ENCODE measurements at places on chromosomes 2 and 18. TPM values are rescaled to one million over a fixed set of nuclear protein-coding genes. Genes with fewer than 3 reads are reported as not detected.

- H3K36me3 ChIP-seq, result no peaks in the 10 kb centered on the region
- H3K27me3 ChIP-seq, result no peaks in the 10 kb centered on the region
- peak; percentile 49 for DNase-seq
- no peak overlapping the region for H3K4me3 ChIP-seq
- no peak overlapping the region for H3K27ac ChIP-seq
Observed at GRCh38 chr2:75310876-75311275, 111.6 kb upstream of the TACR1 start.

GRCh38 chr18:51433296-51433695 is 235.8 kb upstream of the MEX3C start:
- DNase-seq, result no peak
- H3K4me3 ChIP-seq, result no peak overlapping the region
- H3K4me1 ChIP-seq, result no peaks in the 10 kb centered on the region
- no peak overlapping the region for H3K27ac ChIP-seq
- H3K27me3 ChIP-seq, result no peaks in the 10 kb centered on the region
- H3K36me3 ChIP-seq, result no peaks in the 10 kb centered on the region

DNA sequence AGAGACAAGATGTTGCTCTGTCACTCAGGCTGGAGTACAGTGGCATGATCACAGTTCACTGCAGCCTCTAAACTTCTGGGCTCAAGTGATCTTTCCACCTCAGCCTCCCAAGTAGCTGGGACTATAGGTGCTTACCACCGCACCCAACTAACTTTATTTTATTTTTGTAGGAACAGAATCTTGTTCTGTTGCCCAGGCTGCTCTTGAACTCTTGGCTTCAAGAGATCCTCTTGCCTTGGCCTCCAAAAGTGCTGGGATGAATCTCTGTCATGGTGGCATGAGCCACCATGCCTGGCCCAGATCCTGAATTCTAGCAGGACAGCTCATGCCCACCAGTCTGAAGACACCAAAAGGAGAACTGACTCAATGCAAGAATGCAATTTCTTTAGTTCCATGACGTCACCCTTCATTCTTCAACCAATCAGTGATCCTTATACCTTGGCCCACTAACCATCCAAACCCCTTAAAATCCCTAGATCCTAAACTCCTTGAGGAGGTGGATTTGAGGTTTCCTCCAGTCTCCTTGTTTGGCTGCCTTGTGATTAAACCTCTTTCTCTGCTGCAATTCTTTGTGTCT is 25.6 kb upstream of the CXXC1 start:
- no peaks in the 10 kb centered on the region for H3K36me3 ChIP-seq
- no peaks in the 10 kb centered on the region for H3K4me1 ChIP-seq
- peak; percentile 18 for DNase-seq
- no peak overlapping the region for H3K4me3 ChIP-seq

- no peaks in the 10 kb centered on the region for H3K36me3 ChIP-seq
- no peak overlapping the region for H3K27ac ChIP-seq
- DNase-seq, result no peak
- H3K4me1 ChIP-seq, result peaks cover 11% of the 10 kb centered on the region
- no peaks in the 10 kb centered on the region for H3K27me3 ChIP-seq
Observed at GRCh38 chr2:201242571-201243277, 17.6 kb upstream of the CASP8 start.

The SERPINB12 gene
- not detected for polyA plus RNA-seq

GRCh38 chr18:35592298-35592697 is 10.8 kb downstream of the GALNT1 start:
- no peaks in the 10 kb centered on the region for H3K27me3 ChIP-seq
- DNase-seq, result no peak
- H3K27ac ChIP-seq, result no peak overlapping the region
- no peak overlapping the region for H3K4me3 ChIP-seq
- no peaks in the 10 kb centered on the region for H3K4me1 ChIP-seq

The CEP192 gene
- 7.4 TPM for polyA plus RNA-seq

GRCh38 chr2:4020649-4021048 is 317.3 kb downstream of the DCDC2C start:
- no peak for DNase-seq
- no peak overlapping the region for H3K27ac ChIP-seq
- H3K4me3 ChIP-seq, result no peak overlapping the region
- H3K27me3 ChIP-seq, result no peaks in the 10 kb centered on the region
- H3K36me3 ChIP-seq, result no peaks in the 10 kb centered on the region

DNA sequence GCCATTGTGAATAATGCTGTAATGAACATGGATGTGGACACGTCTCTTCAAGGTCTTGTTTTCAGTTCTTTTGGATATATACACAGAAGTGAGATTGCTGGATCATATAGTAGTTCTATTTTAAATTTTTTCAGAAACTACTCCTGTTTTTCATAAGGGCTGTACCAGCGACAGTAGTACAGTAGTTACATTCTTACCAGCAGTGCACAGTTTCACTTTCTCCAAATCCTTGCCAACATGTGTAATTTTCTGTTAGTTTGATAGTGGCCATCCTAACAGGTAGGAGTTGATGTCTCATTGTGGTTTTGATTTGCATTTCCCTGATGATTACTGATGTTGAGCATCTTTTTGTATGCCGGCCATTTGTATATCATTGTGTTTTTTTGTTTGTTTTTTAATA is 81.7 kb downstream of the EPC2 start:
- peaks cover 15% of the 10 kb centered on the region for H3K4me1 ChIP-seq
- no peak overlapping the region for H3K27ac ChIP-seq
- no peaks in the 10 kb centered on the region for H3K36me3 ChIP-seq
- H3K27me3 ChIP-seq, result no peaks in the 10 kb centered on the region

The ANKRD12 gene
- 34.8 TPM for polyA plus RNA-seq

DNA sequence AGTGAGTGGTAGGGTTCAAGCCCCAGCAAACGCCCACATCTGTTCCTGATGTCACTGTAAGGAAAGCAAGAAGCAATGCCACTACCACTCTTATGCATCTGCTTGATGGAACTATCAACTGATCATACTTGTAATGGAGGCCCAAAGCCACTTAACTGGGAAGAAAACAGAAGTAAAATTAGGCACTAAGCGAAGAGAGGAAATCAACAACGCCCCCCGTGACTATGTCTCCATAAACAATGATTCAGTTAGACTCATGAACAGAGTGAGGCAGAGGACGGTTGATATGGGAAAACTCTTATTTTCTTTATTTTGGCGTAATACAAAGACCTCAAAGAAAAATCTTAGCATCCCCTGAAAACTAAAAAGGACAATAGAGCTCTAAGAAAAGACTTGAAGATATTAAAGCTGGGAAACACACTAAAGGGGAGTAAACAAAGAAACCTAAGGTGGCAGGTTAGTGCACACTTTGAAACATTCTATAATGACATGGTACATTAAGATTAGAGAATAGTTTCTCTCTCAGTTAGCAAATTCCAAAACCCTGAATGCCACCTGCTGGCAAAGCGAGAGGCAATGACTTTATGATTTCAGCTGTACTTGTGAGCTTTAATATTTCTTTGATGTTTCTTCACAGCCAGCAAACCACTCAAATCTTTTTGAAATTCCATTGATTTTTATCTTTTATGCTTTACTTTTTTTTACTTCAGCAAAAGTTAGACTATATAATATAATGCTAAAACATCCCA is 86.5 kb downstream of the LRP2 start:
- no peak overlapping the region for H3K4me3 ChIP-seq
- H3K27me3 ChIP-seq, result no peaks in the 10 kb centered on the region
- DNase-seq, result peak; percentile 3
- no peak overlapping the region for H3K27ac ChIP-seq
- no peaks in the 10 kb centered on the region for H3K4me1 ChIP-seq
- no peaks in the 10 kb centered on the region for H3K36me3 ChIP-seq

The POU3F3 gene
- not detected for polyA plus RNA-seq

GRCh38 chr2:140086964-140087363 is 1306.8 kb upstream of the NXPH2 start:
- DNase-seq, result no peak
- no peaks in the 10 kb centered on the region for H3K27me3 ChIP-seq
- no peaks in the 10 kb centered on the region for H3K36me3 ChIP-seq
- H3K4me1 ChIP-seq, result no peaks in the 10 kb centered on the region

The HOXD13 gene
- 1.9 TPM for polyA plus RNA-seq

GRCh38 chr18:48782381-48782861 is 168.3 kb downstream of the SMAD7 start:
- peaks cover 3% of the 10 kb centered on the region for H3K36me3 ChIP-seq
- peaks cover 38% of the 10 kb centered on the region for H3K4me1 ChIP-seq
- DNase-seq, result peak; percentile 85
- H3K27ac ChIP-seq, result peak overlapping the region; percentile 92

- H3K27ac ChIP-seq, result no peak overlapping the region
- H3K4me1 ChIP-seq, result peaks cover 6% of the 10 kb centered on the region
- H3K27me3 ChIP-seq, result no peaks in the 10 kb centered on the region
- DNase-seq, result no peak
- no peaks in the 10 kb centered on the region for H3K36me3 ChIP-seq
- no peak overlapping the region for H3K4me3 ChIP-seq
Observed at GRCh38 chr18:59671551-59671950, 25.7 kb downstream of the CCBE1 start.

The TRIM54 gene
- not detected for polyA plus RNA-seq

Data from GM23248 (cell line).